ENCODE measurements at places on chromosomes 12 and 14.

DNA sequence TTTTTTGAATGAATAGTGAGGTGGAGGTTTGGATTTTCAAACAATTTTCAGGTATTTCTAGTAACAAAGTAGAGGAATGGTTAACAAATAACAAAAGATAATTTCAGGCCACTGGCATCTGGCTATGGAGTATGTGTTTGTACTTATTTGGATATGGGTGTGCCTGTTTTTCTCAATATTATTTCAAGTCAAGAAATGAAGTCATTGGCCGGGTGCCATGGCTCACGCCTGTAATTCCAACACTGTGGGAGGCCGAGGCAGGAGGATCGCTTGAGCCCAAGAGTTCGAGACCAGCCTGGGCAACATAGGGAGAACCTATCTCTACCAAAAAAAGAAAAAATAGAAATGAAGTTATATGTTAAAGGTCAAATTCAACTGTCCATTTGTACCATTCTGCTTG is 13.9 kb downstream of the SLC35E3 start:
- DNase-seq, result no peak

DNA sequence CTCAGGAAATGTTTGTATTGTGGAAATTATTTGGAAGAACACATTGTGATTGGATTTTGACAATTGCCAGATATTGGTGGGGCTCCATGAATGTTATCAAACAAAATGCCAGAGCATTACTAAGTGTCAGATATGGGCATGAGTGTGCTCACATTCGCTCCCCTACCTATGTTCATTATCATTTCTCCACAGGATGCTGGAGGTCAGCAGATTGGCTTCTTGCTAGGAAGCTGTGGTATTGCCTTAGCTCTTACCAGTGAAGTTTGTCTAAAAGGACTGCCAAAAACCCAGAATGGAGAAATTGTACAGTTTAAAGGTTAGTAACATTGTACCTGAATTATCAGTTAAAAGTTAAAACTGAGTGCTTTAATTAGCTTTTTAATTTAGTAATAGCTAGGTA is 78.3 kb upstream of the ATF1 start:
- DNase-seq, result no peak

GRCh38 chr12:50353869-50354593 is 42.4 kb downstream of the FAM186A start:
- no peak for DNase-seq

DNA sequence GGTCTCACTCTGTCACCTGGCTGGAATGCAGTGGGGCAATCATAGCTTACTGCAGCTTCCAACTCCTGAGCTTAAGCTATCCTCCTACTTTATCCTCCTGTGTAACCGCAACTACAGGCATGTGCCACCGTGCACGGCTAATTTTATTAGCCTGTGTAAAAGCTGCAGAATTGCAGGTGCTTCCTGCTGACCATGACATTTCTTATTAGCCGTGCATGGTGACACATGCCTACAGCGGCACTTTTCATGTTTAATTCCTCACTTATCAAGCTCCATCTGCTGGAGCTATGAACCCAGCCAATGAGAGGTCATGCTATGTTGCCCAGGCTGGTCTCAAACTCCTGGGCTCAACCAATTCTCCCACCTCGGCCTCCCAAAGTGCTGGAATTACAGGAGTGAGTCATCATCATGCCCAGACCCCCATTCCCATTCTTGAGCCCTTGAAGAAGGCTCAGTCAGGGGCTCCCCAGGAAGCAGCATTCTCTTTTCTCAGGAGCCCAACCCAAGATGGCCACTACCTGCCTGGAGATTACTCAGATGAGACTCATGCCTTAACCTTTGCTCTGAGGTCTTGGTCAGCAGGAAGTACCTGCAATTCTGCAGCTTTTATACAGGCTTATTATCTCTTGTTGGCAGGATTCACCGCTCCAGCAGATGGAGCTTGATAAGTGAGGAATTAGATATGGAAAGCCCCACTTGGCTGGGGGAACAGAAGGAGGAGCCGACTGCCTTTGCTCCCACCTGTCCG is 503.2 kb downstream of the MED13L start:
- no peak for DNase-seq

- no peak for DNase-seq
Observed at GRCh38 chr12:59940631-59941342, 345.0 kb downstream of the SLC16A7 start.

DNA sequence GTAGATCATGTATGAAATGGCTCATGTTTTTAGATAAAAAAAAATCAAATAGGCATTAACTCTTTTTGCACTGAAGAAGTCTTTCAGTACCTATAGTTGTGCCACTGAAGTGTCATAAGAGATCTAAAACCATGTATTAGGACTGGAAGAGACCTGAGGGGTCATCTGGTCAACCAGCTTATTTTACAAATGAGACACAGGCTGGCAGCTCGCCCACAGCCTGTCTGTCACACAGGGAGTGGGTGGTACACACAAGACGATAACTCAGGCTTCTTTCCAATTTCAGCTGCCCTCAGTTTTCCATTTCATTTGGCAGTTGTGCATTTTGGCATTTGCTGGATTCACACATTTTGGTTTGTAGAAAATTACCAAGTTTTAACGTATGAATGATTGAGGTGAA is 34.7 kb downstream of the C12orf75 start:
- DNase-seq, result no peak

DNA sequence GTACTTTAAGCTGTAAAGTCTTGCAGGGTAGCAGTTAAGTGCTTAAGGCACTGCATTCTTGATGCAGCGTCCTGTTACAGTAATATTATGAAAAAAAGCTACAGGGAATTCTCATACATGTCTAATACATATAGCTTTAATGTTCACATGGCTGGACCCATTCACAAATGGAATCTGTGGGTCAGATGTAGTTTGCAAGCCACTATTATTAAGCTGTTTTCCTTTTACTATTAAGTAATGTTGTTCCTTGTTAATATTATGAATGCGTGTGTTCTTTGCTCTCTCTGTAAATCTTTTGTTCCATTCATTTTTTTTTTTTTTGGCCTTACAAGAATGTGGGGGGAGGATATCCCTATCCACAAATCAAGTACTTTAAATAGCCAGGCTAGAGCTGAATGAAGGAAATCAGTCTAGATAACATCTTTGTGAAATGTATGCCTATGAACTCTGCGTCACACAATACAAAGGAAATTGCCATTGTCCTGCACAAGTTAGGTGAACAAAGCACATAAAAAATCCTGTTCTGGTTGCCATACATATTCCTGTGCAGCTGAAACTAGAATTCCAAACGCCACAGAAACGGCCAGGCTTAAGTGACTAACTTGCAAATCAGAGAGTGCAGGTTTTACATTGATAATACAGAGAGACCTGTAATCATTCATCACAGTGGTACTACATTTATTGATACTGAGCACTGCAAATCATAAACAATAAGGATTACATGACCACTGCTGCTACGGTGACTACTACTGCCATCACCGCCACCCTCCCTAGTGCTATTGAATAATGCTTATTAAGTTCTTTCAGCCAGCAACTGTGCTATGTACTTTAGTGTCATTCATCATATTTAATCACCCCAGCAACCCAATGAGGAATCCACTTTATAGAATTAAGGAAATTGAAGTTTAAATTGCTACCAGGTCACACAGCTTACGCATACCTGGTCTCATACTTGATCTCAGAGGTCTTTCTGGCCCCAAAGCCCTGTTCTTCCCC is 111.9 kb downstream of the HMGA2 start:
- no peak for DNase-seq

- no peak for DNase-seq
Observed at GRCh38 chr12:16593546-16593945, 12.4 kb downstream of the LMO3 start.

- DNase-seq, result no peak
Observed at GRCh38 chr14:64450255-64450654, 15.0 kb upstream of the AKAP5 start.

- no peak for DNase-seq
Observed at GRCh38 chr12:89288959-89289358, 63.3 kb downstream of the DUSP6 start.

GRCh38 chr12:125247477-125247876 is 182.2 kb downstream of the AACS start:
- DNase-seq, result no peak

- DNase-seq, result no peak
Observed at GRCh38 chr14:23729720-23730387, 93.7 kb downstream of the DHRS2 start.

All from NCI-H1092 (cell line).